ENCODE measurements at places on chromosomes 11 and 22. TPM values are rescaled to one million over a fixed set of nuclear protein-coding genes. Genes with fewer than 3 reads are reported as not detected.

DNA sequence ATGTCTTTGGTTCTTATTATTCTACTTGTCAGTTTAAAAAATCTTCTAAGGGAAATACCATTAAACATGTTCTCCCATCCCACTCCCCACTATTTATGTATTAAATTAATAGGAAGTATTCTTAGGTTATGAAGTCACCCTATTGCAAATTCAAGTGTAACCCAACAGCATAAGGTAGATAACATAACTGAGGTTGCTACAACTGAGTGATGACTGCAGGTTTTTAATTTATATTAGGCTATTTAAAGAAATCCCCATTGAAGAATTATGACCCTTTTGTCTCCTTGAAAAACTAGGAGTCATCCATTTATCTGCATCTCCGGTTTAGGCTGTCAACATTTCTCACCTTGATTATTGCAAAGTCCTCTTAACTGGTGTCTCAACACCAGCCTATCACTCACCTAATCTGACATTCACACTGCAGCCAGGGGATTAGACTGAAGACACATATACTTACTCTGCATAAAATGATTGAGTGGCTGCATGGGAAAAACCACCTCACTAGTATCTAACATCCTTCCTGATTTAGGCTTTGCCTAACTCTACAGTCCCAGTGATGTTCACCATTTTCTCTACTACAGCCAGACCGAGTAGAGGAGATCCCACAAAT is 649.4 kb downstream of the CNTN5 start:
- no peak for DNase-seq

DKK3 gene
- 326 TPM for polyA plus RNA-seq

DNA sequence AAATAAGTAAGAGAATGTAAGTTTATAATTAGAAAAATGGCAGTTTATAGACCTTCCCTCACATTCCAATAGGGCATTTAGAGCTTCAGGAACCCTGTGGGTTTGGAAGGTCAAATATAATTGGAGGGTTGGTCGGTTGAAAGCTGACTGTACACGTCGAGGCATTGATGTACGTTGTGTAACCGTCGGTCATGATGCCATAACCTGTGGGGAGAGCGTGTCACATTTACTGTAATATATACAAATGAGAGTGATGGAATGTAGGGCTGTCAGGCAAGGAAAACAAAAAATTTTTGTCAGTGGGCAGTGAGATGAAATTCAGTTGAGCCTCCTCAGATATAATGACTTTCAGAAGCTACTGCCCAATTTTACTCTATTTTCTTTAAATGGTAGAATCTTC is 88.5 kb downstream of the ARL14EP start:
- no peak for DNase-seq

- no peak for DNase-seq
These were observed 18.6 kb upstream of the EHF start for GRCh38 chr11:34602245-34602644.

IGLL1 gene
- polyA plus RNA-seq, result not detected

DNA sequence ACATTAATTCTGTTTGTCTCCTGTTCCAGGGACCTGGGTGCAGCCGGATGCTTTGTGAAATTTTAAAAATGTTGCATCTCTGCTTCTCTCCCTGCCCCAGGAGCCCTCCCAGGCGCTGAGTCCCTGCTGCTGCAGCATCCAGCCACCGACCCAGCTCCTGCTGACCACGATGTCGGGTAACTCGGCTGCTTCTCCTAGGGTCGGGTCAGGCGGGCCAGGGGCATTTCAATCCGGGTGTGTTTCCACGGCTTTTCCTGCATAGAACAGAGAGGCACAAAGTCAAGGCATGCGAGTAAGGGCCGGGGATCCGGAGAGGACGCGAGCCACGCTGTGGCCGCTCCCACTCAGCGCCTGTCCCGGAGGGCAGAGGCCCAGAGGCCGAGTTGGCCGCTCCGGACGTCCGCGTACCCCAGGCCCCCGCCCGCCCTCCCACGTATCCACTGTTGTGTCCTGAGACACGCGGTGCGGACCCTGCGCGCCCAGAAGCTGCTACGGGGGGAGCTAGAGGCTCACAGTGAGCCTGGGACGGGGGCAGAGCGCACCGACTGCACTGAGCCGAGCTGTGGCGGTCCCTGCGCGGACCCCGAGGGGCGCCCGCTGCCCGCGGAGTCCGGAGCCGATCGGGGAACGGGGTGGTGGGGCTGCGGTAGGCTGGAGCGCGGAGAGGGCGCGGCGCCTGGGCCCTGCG is at the start of gene POU2AF3:
Gene POU2AF3 (plus strand): TSS at position 134 of the 688 bp plus-strand sequence. CDS start 36 bp downstream, at position 170.
- no peak for DNase-seq
